Esophagus squamous epithelium (tissue), 5 donors: ENCODE measurements at places on chromosomes 12 and 14. TPM values are rescaled to one million over a fixed set of nuclear protein-coding genes. Genes with fewer than 3 reads are reported as not detected.

Gene ST8SIA1
- 5.3 TPM for total RNA-seq

Gene TPPP2
- total RNA-seq, result not detected

Gene TM7SF3
- total RNA-seq, result 58.2 TPM

Gene CEP128
- 12.6 TPM for total RNA-seq

Gene TGFB3
- 10.5 TPM for total RNA-seq

Gene KLHL33
- total RNA-seq, result not detected

Gene CD163L1
- 1.5 TPM for total RNA-seq

Gene ZDHHC22
- not detected for total RNA-seq

Gene RDH12
- total RNA-seq, result 26.9 TPM

GRCh38 chr14:76771437-76771980 is 10.2 kb downstream of the VASH1 start:
- no peak for DNase-seq

- no peak for DNase-seq
Observed at GRCh38 chr12:46266382-46266791, 2.5 kb downstream of the SLC38A1 start.

DNA sequence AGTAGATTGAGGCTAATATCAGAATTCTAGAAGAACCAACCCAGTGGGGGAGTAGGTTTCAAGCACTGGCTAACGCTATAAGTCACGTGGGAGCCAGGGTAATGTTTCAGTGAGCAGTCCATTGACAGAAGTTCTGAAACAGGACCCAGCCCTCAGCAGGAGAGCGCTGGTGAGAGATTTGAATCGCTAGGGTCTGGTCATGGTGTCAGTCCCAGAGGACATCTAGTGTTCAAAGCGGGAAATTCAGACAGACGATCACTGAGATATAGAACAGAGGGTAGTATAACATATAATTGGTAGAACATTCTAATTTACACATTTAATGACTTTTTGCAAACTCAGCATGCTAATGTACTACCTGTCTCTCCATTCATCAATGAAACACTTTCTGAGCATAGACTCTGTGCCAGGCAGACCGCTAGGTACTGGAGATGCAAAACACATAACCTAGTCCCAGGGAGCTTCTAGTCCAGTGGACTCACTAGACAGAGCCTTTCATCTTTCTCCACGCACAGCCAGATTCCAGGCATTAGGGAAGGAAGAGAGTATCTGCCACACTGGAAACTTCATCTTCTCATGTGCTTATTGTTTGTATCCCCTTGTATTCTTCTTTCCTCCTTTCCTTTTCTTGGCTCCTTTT is 35.4 kb upstream of the RNASE3 start:
- peak; percentile 5 for DNase-seq

- DNase-seq, result no peak
Observed at GRCh38 chr12:117240081-117240755, 49.9 kb upstream of the FBXO21 start.

GRCh38 chr12:43444940-43445564 is 107.0 kb downstream of the ADAMTS20 start:
- DNase-seq, result no peak

GRCh38 chr12:110778833-110779577 is 36.3 kb upstream of the PPP1CC start:
- DNase-seq, result no peak

GRCh38 chr14:72715850-72716228 is 178.1 kb downstream of the DPF3 start:
- DNase-seq, result no peak

DNA sequence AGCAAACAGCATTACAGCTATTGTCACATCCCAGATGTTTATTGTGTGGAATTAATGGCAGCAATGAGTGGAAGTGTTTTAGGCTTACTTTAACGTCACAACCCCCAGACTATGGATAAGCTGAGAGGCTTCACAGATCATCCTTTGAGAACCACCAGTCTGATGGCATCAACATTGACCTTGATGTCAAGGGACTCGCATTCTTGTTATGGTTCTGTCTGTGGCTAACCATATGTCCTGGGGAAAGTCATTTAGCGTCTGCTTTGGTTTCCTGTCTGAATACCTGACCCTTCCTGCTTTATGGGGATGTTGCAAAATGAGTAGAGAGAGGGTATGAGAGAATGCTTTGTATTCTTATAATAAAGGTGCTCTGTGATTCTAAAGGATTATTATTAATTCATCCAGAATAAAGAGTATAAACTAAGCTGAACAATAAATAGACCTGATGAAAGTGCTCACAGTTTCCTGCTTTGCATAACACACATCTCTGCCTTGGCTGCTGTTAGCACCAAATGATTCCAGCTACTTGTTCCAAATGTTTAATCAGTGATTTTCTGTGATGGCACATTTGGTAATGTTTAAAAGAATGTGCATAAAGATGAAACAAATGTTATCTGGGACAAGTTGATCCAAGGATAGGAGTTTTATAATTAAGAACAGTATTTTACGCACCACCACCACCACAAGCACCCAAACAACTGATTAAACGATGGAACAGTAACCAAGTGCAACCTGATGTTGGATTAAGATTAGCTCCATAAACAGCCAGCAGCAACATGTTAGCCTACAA is 116.9 kb upstream of the LRIG3 start:
- DNase-seq, result no peak

DNA sequence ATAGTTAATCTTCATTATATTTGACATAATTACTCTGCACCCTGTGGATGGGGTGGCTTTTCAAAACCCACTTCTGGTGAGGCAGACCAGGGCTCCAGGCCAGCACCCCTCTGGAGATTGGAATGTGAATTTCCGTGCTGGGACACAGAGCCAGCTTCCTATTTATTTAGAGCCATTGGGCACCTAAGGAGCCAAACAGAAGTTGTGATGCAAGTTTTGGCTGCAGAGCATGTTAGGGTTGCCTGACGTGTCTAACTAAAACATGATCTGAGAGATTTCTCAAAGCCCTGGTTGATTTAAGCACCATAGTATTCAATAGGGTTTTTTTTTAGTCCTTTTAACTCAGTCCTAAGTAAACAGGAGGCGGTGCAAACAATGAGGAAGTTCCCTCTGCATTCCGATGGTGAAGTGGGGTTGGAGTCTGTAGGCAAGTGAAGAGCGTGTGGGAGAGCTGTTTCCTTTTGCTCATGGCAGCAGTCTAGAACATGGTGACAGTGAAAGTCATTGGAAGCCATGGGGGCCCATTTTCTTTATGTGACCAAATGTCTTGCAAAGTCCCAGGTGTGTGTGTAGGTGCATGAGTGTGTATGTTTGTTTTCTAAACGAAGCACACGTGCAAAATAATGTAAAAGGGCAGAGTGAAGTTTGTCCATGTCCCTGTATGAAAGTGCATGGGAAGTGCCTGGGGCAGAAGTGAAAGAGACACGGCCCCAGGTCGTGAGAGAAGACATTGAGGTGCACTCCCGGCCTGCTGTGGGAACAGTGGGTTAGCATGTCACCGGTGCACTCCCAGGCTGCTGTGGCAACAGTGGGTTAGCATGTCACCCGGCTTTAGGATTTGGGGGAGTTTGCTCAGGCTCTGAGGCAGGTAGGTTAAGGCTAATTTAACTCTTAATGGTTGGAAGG is 117.7 kb downstream of the PRKCH start:
- DNase-seq, result no peak

GRCh38 chr12:122051231-122051876 is 27.2 kb upstream of the MLXIP start:
- DNase-seq, result no peak

DNA sequence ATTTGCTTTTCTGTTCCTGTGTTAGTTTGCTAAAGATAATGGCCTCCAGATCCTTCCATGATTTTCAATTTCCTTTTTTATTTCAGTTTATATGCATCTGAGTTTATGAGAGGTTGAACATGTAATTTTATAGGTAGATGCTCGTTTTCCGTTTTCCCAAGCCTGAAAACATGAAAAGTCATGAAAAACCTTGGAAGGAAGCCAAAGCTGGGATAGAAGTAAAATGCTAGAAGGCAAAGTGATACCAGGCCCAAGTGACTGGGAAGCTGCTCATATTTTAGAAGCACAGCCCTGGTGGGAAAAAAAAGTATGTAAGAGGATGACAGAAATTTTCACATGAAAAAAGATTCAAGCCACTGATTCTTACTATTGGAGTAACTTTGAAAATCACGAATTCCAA is 290.8 kb downstream of the PRKD1 start:
- DNase-seq, result no peak

DNA sequence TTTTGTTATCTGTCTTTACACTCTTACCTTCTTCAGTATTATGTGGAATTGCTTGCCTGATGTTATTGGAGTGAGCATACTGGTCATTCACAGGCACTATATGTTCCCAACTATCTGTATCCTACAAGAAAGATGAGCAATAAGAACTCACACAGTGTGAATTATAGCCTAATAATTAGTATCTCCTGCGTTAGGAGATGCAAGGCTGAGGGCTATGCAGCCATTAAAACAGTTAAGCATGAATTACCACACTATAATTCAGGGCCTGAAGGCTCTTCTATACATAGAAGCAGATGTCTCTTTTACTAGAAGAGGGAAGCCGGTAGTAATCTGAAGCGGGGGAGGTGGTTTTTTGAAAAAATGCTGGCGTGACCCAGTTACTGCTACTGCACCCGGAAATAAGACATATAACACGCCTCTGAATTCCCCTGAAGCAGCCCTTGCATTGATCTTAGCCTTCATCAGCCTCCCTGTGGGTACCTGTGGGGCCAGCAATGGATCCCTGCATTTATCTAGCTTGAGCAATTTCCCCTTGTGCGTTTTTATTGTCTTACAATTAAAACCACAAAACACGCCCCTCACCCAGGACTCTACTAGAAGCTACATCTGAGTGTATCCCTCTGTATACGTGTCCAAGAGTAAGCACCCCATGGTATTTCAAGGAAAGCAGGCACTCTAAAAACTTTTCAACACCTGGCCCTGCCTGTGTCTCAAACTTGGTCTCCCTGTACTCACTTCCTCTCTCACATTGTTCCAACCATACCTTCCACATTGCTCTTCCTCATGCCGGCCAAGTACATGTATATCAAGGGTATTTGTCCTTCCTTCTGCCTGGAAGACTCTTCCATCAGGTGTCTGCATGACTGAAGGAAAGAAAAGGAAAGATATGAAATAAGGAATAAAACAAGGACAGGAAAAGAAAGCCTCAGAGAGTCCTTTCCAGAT is 210.9 kb upstream of the ARID2 start:
- no peak for DNase-seq

DNA sequence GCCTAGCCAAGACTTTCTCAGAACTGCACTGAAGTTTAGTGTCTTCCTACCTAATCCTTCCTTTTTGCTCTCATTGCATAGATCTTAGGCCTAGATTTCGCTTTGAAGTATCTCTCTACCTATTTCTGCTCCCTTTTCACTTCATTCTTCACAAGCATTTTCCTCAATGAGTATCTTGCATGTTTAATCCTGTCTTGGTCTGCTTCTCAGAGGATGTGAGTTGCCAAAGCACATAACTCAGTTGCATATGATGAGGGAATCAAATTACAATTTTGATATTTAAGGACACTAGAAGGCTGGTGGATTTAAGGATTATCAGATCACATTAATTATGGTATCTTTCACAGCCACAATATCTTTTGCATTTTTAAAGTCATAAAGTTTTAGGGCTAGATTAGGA is 195.5 kb upstream of the DAAM1 start:
- no peak for DNase-seq

GRCh38 chr12:116662612-116663144 is 75.2 kb downstream of the SPRING1 start:
- DNase-seq, result no peak

DNA sequence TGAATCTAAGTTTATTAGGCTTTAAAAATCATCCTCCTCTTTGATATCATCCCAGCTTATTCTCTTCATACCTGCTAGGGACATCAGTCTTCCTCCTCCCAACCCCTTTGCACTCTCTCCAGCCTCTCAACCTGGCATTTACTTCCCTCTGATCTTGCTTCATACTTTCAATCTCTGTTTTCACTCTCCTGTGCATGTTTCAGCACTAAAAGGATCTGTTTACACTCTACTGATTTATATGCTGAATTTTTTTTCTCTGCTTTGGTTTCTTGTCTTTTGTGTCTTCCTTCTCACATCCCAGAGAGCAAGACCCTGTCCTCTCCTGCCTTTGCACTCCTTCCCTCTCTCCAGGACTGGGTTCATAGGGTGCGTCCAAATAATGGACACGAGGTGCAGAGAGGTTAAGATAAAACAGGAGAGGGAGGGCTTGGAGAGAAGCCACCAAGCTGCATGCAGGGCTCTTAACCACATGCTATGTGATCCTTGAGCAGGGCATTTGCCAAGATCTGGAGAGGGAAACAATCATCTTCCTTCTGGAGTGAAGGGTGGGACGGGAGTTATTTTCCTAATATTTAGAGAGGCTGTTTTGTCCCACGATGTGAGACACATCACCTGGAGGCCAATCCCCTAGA is 3.0 kb upstream of the CISTR start:
- DNase-seq, result no peak

DNA sequence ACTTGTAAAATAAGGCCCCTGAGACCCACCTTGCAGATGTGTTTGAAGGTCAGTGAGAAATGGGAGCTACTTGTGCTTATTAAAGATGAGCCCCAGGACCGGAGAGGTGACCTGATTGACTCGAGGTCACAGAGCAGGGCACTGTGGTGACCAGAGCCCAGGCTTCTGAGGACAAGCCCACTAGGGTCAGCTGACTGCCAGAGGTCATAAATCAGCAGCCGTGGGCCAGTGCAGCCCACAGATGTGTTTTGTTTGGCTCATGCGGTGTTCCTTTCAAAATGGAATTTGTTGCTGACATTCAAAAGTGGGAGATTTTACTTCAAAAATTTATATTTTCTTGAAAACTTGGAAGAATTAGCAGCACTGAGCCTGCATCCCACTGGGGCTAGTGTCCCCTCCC is 24.5 kb downstream of the JDP2 start:
- no peak for DNase-seq

- no peak for DNase-seq
Observed at GRCh38 chr12:108082485-108082884, 46.6 kb upstream of the WSCD2 start.

- no peak for DNase-seq
Observed at GRCh38 chr12:51323966-51324895, at the start of gene BIN2. TSS of gene BIN2 (minus strand) at chr12:51324174. CDS start at chr12:51324102, 72 bp downstream.

GRCh38 chr14:50055461-50056228 is 60.7 kb downstream of the VCPKMT start:
- DNase-seq, result no peak
